B cell (primary cell): ENCODE measurements at places on chromosomes 1 and 21.

- DNase-seq: no peak
Observed at GRCh38 chr1:198764748-198765147, 125.9 kb downstream of the PTPRC start.

DNA sequence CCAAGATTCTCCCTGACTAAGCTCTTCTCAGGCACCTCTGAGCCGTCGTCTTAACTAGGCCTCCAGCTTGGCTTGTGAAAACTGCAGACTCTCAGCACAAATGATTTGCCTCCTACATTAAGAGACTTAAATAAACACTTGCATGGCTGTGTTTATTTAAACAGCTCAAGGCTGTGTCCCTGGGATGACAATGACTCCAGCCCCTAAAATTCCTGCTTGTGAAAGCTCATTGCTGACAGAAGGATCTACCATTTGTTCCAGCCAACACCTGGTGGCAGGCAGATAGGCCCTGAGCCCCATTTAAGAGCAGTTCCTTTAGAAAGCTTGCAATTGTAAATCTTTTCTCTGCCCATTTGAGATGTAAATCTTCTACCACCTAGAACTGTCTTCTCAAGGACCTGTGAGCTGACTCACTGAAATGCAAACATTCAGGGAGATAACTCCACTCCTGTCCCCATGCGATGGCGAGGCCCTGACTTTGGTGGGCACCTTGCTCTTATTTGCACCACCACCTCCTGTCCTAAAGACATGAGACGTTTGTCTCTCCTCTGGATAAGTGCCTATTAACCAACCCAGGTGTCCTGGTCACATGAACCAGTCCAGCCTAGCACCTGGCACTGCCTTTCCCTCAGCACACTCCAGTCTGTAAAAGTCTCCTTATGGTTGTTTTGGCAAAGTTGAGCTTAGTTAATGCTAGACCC is 15.1 kb upstream of the PCP4 start:
- DNase-seq: no peak

GRCh38 chr1:186292875-186293274 is 82.2 kb downstream of the TPR start:
- no peak for DNase-seq

DNA sequence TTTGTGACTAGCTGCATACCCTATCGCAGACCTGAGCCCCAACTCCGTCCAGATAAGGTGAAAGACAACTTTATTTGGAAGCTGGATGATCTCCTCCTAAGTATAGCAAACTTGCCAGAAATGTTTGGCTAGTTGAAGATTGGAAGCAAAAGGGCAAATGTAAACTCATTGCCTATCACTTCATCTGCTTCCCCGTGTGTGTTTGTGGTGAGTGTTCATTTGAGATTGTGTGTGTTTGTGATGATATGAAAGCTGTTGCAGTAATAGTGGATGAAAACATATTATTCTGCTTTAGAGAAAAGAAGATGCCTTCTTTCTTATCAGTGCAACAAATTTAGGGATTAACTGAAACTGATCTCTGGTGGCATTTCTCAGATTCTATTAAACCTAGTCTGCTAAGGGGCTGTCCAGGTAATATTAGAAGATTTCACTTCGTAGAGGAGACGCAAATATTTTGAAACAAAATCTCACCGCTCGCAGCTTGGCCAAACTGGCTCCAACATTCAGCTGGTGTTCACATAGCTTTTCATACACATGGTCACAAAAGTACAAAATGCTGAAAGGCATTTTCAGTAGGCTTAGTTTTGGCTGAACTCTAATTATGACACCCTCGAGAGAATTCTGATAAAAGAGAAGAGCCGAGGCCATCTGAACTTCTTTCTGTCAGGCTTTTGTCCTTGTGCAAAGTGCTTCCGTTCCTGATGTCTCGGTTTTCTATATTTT is 1.1 kb downstream of the TBX19 start:
- DNase-seq: no peak

DNA sequence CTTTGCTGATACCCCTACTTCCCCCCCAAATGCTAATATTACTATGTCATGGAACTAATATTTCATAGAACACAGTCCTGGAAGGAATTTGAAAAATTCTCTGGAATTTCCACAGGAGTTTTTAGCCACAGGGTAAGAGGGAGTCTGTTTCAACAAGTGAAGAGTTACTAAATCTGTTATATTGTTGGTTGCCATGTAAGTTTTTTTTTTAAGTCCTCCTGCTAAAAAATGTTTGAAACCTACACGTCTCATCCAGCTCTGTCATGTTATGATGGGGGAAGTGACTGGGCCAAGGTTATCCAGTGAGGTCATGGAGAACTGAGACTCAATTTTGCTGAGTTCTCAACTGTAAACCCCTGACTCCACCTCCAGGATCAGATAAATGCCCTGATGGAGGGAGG is 60.8 kb upstream of the USP24 start:
- DNase-seq: no peak

GRCh38 chr1:31669786-31670592 is 25.3 kb upstream of the PEF1 start:
- DNase-seq: peak; percentile 55

GRCh38 chr1:9867408-9868243 is 42.4 kb downstream of the CTNNBIP1 start:
- DNase-seq: peak; percentile 88

DNA sequence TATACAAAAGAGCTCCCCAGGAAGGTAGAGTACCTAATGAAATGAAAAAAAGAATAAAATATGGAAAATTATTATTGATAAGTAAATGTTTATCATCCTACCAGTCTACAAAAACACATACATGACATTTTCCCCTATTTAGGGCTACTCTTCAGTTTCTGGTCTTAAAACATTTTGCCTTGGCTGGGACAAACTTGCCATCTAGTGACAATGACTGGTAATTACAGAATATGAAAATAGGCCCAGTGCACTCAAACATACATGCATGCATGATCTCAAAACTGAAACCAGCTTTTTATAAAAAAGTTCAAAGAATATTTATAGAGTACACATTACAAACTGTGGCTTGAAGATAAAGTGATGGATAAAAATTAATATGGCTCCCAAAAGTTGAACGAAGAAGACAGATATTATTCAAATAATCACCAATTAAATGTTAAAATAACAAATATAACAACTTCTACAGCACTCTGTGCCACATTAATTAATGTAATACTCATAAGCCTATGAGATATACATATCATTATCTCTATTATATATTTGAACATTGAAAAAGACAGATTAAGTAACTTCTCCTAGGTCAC is 10.5 kb upstream of the RNPC3 start:
- peak; percentile 69 for DNase-seq

DNA sequence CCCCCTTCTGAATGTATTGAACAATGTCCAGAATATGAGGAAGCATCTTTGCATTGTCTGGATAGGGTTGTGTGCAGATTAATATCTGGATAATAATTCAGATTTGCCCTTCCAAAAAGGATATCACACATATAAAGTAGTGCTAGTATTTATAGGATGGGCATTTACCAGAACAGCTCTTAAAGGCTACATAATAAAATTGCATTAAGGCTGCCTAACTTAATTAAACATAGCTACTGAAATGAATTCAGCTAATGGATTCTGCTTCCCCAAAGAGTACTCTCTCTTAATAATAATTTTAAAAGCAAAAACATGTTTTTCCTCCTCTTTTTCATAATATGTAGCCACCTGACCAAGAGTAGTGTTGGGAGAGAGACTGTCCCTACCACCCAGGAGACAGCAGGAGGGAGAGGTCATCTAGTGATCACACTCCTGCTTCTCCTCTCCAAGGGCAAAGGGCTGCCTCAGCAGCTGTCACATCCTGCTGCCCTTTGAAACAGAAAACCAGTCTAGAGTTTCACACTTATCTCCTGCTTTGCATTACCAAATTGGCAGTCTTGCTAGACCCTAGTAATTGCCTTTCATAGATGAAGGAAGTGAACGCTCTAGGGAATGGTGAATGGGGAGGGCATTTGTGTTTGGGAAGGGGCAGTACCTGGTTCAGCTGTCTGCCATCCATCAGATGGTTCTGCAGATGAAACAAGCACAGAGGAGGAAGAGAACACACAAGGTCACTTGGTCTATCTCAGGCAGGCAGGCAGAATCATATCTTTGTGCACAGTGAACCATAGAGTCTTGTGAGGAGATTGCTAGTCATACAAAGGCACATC is 29.3 kb upstream of the DDAH1 start:
- DNase-seq: no peak

DNA sequence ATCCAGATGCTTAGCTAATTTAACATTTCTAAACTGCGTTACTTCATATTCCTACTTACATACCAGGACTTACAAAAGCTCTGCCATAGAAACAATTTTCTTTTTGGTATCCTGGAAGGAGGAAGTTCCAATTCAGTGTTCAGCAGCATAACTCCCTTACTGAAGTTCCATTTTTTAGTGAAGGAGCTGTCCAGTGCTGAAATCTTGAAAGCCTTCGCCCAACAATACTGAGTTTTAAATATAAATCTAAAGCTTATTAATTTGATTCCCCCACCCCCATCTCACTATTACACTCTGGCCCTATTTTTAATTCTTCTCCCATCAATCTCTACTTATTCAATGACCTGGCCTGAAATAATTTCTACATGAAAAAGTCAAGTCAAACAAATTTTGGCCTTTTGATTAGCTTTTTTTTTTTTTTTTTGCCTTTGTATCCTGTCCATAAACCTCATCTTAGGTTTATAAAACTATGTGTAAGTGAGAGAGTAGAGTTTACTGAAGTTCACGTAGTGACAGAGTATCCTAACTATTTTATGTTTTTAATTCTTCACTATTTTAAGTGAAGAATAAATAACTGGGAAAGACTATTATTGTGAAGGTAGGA is 323.0 kb upstream of the PLD5 start:
- DNase-seq: peak; percentile 12

DNA sequence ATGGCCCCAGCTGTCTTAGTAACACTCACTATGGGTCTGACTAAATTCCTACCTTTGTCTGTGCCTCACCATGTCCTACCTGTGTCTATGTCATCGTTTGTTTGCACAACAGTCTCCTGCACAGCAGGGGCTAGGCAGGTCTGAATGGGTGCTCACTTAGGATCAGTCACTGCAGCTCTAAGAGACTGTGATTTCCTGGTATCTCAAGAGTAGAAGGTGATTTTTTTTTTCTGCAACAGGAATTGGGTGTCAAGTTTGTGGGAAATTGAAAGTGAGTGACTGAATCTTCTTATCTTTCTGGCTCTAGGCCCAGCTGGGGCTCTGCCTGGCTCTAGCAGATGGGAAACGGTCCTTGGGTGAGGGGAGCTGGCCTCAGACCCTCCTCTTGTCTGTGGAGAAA is 46.4 kb upstream of the TRABD2B start:
- DNase-seq: no peak

DNA sequence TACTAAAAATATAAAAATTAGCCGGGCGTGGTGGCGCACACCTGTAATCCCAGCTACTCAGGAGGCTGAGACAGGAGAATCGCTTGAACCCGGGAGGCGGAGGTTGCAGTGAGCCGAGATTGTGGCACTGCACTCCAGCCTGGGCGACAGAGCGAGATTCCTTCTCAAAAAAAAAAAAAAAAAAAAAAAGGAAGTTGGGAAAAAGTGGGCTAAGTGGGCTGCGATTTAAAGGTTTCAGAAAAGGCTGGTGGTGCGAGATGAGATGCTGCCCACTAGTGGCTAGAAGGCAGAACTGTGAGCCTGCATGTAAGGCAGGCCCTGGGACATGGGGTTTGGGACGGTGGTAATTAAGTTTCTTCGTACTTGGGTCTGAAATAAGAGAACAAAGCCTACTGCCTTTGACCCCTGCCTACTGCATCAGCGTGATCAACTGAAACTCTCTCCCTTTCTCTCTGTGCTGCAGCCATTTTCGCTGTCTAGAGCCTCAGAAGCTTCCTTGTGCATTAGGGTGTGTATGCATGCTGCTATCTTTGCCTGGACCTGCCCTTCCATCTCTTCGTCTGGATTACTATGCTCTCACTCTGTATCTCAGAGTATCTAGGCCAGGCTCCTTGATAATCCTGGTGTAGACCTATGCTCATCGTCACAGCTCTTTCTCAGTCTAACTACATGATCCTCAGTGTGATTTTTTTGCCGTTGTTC is 12.4 kb downstream of the FMOD start:
- DNase-seq: peak; percentile 84

DNA sequence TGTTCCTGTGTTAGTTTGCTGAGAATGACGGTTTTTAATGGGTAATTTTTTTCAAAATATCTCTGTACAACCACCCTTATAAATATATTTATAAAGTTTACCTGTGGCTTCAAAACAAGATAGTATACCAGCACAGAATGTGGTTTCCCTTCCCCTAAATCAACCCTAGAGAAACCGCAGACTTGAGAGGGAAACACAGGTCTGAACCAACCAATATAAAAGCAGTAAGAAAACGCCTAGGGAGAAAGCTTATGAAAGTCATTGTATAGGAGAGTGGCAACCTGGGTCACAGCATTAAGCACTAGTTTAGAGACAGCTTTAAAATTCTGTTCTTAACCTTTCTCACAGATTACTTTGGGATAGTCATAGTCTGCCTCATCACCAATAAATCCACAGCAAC is 180.6 kb upstream of the LHX8 start:
- DNase-seq: no peak

DNA sequence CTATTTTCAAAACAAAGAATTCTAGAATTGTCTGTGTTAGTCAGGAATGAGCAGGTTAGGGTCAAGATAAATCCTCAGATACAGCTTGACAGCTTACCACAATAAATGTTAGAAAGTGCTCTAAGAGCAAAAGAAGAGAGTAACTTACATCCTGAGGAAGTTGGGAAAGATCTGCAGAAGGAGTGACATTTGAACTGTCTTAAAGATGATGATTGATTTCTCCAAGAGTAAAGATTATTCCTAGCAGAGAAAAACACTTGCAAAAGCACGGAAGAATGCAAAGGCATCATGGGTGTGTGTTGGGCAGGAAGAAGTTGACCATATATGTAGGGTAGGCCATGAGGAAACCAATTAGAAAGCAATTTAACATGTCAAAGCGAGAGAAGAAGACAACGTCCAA is 175.4 kb downstream of the LRRC7 start:
- no peak for DNase-seq

DNA sequence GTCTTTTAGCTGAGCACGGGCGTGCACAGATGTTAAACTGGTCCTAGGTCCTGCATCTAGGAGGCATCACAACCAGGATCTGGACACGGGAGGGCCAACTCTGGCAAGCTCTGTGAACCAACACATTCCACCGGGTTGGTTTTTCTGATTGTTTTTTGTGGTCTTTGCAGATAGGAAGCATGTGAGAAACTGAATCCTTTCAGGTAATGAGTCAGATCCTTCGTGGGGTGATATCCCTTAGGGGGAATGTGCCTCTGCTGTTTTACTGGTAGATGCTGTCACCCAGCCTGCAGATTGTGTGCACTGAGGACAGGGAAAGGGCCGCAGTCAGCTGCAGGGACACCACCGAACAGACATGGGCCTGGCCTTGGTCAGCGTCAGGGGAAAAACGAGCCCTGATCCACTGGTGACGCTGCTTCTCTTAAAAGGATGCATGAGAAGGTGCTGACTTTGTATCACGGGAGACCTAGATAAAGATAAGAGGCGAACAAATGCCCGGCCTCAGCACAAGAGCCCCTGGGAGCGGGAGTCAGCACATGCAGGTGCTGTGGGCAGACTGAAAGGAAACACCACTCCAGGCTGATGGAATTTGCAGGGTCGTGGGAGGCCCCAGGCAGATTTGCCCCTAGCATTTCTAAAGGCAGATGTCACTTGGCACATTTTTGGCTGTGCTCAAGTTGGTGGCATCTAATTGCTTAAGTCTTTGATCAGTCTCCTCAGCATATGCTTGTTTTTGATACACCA is 51.1 kb downstream of the DOP1B start:
- DNase-seq: no peak

- DNase-seq: no peak
Observed at GRCh38 chr1:212178851-212179250, 106.4 kb upstream of the PPP2R5A start.
